ENCODE measurements at places on chromosomes 11 and 22. TPM values are rescaled to one million over a fixed set of nuclear protein-coding genes. Genes with fewer than 3 reads are reported as not detected.

VWCE gene
- total RNA-seq: 3.8 TPM

INS gene
- not detected for total RNA-seq

LAMTOR1 gene
- 81.2 TPM for total RNA-seq

TH gene
- not detected for total RNA-seq

KCTD14 gene
- total RNA-seq: 0.45 TPM

CEND1 gene
- 2.0 TPM for total RNA-seq

Measured in T-helper 2 cell treated with Interferon-gamma antibody and Interleukin-4, amounts not matched to agents 100 ng/mL and 5 ng/mL, for 36 hours (primary cell).